ENCODE measurements at places on chromosomes 5 and 9.

GRCh38 chr9:122477346-122477745 is 380 bp downstream of the OR1J1 start:
- no peak for DNase-seq

DNA sequence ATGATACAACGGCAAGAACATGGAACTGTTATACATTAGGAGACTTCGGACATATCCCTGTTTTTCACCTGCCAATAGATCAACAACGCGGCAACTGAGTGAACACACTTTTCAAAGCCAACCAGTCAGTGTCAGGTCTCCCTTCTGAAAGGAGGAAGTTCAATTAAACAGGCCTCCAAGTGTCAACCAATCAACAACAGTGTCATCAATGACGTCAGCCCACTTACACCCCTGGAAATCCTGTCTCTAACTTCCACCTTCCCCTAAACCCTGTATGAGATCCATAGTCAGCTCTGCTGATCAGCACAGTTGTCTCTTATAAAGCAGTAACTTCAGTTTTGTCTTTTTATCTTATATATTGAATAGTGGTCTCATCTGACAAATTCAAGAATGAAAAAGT is 36.6 kb downstream of the DMRT3 start:
- DNase-seq, result no peak

DNA sequence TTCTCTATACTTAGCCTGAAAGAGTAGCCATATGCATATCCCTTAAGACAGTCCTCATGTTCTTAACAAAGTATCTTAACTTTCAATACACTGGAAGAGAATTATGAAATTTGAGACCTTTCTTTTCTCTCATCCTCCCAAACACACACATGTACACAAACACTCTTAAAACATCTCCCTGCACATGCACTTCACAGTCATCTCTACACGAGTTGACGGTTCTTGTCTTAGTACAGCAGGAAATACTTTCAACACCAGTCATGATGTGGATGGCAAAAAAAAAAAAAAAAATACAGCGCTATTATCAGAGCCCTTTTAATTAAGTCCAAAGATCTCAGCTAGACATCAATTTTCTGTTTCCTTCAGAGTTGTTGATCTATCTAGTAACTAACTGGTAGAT is 43.6 kb upstream of the PCSK1 start:
- no peak for DNase-seq

DNA sequence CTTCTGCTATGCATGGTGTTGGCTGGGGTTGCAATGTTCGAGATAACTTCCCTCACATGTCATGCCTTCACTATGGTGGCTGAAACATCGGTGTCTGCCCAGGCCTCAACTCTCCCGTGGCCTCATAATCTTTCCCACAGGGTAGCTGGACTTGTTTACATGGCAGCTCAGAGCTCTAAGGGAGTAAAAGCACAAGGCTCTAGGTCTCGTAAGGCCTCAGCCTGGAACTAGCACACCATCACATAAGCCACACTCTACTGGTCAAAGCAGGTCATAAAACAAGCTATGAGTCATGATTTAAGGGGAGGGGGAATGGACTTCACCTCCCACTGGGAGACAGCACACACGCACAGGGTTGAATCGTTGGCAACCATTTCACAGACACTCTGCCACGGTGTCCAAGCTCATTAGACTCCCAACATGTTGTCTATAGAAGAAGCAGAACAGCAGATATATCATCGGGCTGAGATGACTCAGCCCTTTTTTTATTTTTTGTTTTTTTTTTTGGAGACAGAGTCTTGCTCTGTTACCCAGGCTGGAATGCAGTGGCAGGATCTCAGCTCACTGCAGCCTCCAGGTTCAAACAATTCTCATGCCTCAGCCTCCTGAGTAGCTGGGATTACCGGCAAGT is 66.8 kb upstream of the IL17B start:
- DNase-seq, result no peak

DNA sequence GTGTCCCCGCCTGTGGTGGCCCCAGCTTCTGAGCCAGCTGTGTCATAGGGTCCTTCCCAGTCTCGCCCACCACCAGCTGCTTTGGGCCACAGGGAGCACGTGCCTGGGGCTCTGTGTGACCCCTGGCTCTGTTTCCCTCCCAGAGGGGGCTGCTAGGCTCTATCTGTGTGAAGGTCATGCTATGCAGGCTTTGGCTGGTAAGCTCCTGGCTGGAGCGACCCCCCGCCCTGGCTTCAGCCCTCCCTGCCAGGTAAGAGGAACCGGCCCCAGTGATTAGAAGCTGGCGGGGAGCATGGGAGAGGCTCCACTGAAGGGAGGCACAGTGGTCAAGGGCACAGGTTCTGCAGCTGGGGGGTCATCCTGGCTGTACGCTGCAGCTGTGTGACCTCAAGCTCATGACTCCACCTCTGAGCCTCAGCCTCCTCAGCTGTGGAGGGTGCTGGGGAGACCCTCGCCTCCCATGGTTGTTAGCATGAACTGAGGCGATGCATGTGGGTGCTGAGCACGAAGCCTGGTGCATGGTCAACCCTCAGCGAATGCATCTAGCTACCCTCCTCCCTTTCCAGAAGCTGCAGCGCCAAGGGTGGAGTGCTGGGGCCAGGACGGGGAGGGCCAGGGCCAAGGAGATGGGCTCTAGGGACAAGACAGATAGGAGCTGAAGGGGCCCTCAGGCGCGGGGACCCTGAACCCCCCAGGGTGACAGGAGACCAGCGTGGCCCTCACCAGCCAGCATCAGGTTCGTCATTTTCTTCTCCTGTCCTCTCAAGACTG is 163.8 kb upstream of the MVB12B start:
- no peak for DNase-seq

DNA sequence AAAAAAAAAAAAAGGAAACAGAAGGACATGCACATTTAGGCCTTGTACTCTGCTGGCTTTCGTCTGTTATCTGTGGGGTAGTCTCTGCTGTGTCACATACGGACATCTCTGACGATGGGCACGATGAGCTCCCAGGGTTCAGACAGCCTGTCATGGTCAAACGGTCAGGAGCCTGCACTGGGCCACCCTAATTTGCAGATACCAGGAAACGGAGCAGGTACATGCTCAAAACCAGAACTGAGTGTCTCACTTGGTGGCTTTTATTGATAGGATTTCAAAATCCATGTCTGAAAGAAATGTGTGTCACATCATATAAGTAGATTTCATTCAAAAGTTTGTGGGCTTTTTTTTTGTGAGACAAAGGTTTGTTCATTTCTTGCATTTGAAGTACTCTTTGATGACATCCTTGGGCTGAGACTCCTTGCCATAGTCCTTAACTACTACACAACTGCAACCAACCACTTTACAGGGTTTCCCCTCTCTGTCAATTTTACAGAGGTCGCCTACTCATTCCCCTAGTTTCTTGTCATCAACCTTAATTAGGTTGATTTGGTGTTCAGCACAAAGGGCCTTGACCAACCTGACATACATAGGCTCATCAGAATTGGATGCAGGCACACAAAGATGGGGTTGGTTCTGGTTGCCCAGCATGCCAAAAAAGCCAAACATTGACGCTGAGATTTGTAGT is 9.0 kb downstream of the CKMT2 start:
- no peak for DNase-seq

DNA sequence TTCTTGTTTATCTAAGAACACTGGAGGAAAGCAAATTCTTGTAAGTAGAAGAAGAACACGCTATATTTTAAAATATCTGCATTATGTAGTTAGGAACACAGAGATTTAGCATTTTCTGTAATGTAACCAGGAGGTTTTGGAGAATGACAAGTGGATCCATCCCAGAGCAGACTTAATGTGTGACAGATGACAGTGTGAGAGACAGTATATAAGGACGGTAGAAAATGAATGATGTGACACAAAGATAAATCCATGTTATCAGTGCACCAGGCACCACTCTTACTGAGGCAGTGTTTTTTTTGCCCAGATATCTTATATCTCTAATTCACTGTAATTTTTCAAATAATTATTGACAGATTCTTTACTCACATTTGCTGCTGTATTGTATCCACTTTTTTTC is 239.0 kb upstream of the KCNN2 start:
- no peak for DNase-seq

GRCh38 chr5:96516631-96517071 is 83.6 kb upstream of the PCSK1 start:
- DNase-seq, result no peak

DNA sequence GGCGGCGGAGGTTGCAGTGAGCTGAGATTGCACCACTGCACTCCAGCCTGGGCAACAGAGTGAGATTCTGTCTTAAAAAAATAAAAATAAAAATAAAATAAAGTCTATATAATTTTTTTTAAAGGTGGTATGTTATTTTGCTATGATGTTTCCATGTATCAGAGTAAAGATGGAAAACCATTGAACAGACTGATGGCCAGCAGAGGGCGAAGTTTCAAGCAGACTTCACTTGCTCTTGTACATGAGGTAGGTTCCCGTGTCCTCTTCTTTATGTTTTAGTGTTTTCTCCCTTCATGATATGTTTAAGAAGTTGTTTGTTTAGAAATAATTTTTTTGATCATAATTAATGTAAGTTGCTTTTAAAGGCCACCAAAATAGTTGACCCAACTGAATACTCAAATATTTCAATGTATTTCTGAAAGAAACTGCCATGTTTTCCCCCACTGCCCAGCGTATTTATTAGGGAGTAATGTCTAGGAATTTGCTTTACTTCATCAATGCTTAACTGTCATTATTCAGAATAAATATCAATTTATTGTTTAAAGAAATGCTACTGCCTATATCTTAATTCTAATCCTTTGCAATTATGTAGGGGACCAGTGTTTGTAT is 146.4 kb downstream of the HACD4 start:
- peak; percentile 4 for DNase-seq

DNA sequence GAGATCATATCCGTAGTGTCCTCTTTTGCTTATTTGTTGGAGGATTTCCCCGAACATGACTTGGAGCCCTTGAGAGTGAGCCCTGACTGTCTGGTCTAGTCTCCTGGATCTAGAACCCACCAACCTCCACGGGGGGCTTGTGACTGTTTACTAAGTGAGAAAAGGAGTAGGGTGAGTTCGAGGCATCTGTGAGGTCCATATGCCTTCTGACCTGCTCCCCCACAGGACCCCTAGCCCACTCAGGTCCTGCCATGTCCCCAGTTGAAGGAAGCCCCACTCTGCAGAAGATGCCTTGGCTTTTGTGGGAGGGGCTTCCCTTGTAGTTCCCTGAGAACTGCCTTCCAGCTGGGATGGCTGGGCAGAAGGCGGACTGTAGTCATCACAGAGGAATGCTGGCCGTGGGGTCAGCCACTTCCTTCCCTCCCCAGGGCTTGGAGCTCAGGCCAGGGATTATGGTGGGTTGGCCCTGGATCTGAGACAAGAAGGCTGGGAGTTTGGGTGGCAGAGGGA is 7.0 kb upstream of the IRF1 start:
- DNase-seq, result peak; percentile 29

- DNase-seq, result no peak
Observed at GRCh38 chr5:135383803-135384495, 15.1 kb downstream of the MACROH2A1 start.

GRCh38 chr9:121013911-121014310 is 36.2 kb downstream of the C5 start:
- no peak for DNase-seq

DNA sequence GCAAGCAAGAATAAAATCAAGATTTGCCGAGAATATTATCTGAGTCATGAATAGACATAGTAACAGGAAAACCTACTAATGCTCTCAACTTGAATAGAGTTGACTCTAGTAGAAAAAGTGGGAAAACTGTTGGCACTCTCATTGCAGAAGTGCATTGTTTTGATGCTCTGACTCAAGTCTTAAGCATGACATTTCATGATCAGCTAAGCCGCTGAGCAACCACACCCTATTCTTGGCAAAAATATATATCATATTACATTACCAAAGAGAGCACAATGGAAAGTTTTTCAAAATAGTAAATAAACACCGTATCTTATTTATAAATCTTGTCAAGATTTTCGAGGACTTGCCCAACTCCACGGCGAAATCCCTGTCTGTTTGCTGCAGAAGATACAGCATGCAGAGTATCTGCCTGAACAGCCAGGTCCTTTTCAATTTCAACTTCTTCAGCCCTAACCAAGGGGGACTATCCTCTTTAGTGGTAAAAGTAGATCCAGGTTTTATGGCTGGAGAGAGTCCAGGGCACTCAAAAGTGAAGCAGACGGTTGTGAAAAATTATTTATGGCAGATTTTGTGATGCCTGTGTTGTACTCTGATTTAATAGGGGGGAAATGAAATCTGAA is 13.9 kb upstream of the ADAMTSL1 start:
- DNase-seq, result no peak

DNA sequence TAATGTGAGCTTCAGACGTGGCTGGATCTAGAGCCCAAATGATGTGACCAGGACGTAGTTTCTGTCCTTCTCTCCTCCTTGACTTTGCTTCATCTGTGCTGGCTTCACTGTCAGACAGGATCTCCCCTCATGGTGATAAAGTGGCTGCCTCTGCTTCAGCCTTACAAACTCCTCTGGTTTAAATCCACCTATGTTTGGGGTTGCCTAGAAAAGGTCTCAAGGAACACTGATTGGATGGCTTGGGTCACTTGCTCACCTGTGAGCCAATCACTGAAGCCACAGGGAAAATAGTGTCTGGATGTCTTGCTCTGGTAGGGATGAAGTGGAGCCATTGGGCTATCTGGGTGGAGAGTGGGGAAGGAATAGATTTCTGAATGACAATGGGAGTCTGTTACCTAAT is 36.1 kb downstream of the FGF18 start:
- DNase-seq, result no peak

- no peak for DNase-seq
Observed at GRCh38 chr5:58849223-58849622, 266.3 kb downstream of the RAB3C start.

- no peak for DNase-seq
Observed at GRCh38 chr5:172144291-172144815, 43.7 kb downstream of the STK10 start.

DNA sequence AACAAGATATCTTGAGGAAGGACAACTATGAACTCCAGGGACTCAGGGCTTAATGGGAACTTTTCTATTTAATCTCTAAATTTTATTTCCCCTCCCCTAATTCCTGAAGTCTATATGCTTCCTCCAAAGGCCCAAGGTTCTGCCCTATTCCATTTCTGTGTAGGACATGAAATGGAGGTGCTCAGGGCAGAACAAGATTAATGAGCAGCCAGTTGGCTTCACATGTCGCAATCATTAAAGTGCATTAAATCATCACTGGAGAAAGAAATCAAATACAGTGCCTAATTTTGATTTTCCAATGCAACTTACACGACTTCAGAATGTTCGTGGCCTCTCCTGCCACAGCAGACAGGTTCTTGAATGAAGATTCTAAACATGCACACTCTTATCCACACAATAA is 862.1 kb downstream of the PTPRD start:
- DNase-seq, result no peak

DNA sequence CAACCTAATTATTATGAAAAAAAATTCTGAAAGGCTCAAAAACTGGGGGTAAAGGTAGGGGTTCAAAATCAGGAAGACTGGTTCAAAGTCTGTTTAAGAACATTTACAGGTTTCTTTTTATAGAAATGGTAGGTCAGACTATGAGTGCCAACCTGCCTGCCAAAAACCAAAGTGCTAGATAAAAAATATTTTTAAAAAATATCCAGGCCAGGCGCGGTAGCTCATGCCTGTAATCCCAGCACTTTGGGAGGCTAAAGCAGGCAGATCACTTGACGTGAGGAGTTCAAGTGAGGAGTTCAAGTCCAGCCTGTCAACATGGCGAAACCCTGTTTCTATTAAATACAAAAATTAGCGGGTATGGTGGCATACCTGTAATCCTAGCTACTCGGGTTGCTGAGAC is 67.0 kb downstream of the NR3C1 start:
- DNase-seq, result no peak

- DNase-seq, result no peak
Observed at GRCh38 chr9:110399983-110400382, 62.3 kb upstream of the TXNDC8 start.

Measured in HuH-7.5 (cell line).